Activated naive CD4-positive, alpha-beta T cell (primary cell): ENCODE measurements at places on chromosomes 11 and 22.

DNA sequence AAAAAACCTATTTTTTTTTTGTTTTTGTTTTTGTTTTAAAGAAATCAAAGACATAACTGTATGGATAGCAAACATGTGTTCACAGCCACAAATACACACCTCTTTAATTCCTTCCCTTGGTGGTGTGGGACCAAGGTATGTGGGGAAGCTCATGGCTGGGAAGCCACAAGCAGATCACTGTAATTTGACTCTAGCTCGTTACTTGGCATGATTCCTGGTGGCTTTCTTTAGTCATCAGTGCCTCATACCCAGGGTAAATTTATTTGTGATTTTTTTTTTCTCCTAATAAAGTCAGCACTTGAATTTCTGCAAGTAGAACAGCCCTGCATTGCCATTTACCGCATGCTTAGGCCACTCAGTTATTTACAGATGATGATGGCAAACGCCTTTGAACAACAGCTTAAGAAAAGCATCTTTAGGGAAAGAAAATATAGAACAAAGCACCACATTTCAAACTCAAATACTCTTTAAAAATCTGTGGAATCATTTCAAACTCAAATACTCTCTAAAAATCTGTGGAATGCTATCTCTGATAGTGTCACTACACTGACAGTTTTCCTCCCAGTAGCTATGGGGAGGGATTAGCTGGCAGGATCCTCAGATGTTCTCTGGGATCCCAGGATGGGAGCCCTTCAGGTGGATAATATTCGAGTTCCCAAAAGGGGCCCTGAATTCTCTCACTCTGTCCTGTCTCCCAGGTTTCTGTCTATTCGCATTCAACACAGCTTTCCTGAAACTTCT, 687.2 kb downstream of the OPCML start:
- DNase-seq, result no peak

DNA sequence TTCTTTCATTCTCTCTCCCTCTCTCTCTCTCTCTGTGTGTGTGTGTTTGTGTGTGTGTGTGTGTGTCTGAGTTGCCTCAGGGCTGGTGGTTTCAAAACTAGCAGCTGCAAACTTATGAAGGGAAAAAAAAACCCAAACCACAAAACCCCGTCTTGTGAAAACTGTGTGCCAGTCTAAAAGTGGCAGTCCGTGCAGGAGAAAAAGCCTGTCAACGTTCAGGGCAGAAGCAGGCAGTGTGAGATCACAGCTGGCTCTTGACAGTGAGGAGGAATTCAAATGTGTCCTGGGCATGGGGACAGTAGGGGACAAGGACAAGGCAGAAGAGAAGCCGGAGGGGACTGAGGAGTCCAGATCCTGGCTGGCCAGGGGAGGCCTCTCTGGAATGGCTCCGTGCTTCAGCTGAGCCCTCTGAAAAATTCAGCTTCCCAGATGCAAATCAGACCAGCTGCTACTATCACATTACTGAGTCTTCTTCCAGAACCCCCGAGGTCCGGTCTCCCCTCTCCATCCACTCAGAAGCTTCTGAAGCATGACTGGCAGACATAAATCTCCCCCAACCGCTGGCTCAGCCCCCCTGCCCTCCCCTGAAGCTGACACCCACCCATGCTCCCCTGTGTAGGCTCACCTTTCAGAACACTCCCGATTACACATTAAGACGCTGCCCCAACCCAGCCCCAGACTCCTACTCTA, 31.9 kb downstream of the FLI1 start:
- no peak for DNase-seq

DNA sequence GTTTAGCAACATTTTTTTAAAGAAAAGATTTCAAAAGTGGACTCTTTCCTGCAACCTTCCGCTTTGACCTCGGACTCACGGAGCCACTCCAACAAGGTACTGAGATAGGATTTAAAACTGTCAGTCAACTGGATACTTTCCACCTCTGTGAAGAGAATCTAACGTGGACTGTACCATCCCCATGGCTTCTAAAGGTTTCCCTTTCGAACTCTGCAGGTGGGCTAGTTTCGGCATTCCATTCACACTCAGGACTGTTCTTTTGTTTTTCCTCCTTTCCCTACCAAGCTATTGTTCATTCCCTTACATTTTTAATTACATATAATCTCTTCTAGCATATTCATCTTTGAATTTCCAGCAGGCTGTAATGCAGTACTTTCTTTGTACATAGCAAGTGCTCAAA, 88.5 kb upstream of the AKIP1 start:
- no peak for DNase-seq

GRCh38 chr22:19398206-19398605, 33.3 kb downstream of the HIRA start:
- no peak for DNase-seq

DNA sequence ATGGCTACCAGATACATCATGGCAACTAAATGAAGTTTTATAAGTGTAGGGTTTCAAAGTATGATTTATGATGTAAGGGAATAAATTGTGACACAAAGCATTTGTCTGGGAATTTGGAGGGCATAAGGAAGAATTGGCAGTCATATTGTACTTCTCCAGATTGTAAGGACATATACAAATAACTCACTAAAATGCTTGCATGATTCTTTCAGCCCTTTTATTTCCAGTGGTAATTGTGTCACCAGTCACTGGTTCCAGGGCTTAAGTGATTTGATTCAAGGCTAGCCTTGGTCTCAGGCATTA, 299.4 kb upstream of the ANO5 start:
- DNase-seq, result no peak

- no peak for DNase-seq
These were observed 142.0 kb upstream of the NTM start for GRCh38 chr11:131228378-131228777.

- no peak for DNase-seq
These were observed 15.1 kb upstream of the LGR4 start for GRCh38 chr11:27487706-27488105.

- DNase-seq, result no peak
These were observed 29.4 kb upstream of the TTC36 start for GRCh38 chr11:118497831-118498230.

GRCh38 chr22:48955351-48956311, 872.0 kb downstream of the BRD1 start:
- DNase-seq, result no peak

- no peak for DNase-seq
These were observed 23.6 kb downstream of the POLD3 start for GRCh38 chr11:74615988-74616387.

DNA sequence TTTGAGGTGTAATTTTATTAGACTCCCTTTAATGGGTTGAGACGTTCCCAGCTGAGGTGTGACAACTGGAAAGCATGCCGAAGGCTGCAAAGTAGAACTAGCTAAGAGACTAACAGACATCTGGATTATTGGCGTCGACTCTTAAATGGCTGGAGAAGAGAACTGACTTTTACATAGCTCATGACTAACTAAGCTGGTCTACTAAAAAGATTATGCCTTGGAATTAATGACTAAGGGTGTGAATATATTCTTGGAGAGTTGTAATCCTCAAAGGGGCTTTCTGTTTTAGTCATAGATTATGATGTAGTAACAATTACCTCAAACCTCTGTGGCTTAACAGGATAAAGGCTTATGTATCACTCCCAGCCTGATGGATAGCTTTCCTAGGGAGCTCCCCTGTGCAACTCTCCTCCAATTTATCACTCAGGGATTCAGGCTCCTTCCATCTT, 39.5 kb upstream of the SLC5A12 start:
- no peak for DNase-seq

- no peak for DNase-seq
These were observed 24.3 kb upstream of the POU2AF2 start for GRCh38 chr11:111221208-111221607.

GRCh38 chr11:83760932-83761331, 474.8 kb upstream of the CCDC90B start:
- no peak for DNase-seq

- DNase-seq, result no peak
These were observed 926 bp downstream of the CD6 start for GRCh38 chr11:60972182-60973030.

DNA sequence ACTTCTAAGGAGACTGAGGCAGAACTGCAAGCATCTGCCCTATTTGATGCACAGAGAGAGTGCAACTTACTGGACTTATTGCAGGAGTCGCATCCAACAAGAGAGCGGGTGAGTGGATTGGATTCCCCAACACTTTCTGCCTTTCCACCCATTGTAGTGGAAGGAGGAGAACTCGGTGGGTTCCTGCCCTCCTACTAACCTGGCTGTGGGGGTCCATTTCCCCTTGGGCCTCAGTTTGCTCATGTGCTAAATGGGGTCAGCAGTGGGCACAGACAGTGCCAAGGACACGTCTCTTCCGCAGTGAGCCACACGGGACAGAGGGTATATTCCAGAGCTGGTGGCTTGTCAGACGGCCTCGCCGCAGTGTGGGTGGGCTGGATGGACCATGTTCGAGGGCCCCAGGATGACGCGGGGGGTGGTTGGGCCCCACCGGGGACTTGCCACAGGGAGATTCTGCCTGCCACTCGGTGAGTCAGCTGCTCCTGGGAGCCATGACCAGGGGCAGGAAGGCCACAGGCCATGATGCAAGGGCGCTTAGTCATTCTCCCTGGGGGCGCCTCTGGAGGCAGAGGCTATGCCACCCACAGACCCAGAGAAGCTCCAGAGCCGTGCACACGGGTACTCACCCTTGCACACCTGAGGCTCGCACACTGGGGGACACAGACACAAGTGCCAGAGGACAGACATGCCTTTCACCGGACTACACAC, 8.2 kb downstream of the ALX4 start:
- no peak for DNase-seq
